ENCODE measurements at places on chromosomes 2 and 18.

DNA sequence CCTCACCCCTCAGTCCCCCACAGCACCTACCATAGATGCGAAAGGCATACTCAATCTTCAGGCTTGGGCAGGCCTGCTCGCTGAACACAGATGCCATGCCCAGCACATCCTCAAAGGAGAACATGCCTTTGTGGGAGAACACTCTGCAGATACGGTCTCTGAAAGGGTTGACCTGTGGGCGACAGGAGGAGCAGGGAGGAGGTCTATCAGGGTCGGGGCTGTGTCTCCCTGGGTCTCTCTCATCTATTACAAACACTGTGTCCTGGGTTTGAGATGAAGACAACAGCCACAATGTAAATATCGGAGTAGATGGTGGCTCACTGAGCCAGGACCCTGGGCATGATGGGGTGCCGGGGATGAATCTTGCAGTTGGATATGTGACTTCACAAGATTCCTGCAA lies 46.0 kb downstream of the CIB4 start:
- no peak for DNase-seq

DNA sequence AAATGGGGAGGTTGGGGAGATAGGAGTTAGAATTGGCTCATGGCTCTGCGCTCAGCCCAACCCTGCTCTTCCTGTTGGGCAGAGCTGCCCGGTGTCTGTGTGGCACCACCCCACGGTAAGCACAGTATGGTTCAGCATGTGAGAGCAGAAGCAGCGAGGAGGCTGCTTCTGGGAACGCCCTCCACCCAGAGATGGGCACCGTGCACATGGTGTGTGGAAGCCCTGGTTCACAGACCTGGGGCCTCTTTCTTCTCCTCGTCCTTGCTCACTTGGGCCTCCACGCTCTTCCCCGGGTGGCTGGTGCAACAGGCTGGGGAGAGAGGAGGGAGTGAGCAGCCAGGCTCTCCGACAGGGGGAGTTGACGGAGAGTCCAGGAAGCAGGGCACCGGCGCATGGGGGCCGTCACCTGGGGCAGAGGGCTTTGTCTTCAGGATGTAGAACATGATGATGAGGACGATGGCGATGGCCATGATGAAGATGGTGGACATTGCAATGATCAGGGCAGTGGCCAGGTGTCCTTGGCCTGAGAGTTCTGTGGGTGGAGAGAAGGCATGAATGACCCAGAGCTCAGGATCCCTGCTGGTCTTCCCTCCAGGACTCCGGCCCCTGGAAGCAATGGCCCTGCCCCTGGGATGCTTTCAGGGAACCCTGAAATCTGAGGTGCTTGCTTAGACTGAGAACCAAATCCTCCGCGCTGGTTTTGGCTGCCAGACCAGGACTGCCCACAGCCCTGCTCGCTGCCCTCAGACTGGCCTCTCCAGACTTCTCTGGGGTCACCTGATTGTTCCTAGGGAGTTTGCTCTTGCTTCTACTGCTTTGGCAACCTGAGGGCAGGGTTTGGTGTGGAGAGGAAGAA lies 78.3 kb downstream of the EDAR start:
- DNase-seq: no peak

GRCh38 chr2:19035238-19035637 lies 323.2 kb downstream of the OSR1 start:
- DNase-seq: no peak

DNA sequence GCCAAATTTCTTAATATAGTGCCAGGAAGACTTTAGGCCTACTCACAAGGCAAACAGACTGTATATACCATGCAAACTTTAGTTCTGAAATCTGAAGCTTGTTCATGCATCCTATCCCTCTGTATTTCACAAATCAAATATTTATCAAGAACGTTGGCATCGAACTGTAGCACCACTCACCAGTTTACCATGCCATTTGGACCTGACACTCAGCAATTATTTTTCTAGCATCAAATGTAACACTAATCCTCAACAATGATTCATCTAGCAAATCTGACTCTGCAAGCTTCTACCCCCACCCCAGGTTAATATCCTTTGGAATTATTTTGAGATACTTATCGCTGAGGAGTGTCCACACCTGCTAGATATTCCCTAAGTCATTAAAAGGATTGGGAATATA lies 1506.6 kb downstream of the LRP1B start:
- no peak for DNase-seq

- DNase-seq: no peak
Measured at GRCh38 chr2:11508279-11508678, 25.6 kb upstream of the GREB1 start.

DNA sequence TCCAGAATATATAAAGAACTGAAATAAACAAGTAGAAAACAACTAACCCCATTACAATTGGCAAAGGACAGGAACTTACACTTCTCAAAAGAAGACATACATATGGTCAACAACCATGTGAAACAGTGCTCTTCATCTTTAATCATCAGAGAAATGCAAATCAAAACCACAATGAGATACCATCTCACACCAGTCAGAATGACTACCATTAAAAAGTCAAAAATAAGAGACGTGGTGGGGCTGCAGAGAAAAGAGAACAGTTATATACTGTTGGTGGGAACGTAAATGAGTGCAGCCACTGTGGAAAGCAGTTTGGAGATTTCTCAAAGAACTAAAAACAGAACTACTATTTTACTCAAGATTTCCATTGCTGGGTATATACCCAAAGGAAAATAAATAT lies 1696.3 kb upstream of the TMEFF2 start:
- no peak for DNase-seq

DNA sequence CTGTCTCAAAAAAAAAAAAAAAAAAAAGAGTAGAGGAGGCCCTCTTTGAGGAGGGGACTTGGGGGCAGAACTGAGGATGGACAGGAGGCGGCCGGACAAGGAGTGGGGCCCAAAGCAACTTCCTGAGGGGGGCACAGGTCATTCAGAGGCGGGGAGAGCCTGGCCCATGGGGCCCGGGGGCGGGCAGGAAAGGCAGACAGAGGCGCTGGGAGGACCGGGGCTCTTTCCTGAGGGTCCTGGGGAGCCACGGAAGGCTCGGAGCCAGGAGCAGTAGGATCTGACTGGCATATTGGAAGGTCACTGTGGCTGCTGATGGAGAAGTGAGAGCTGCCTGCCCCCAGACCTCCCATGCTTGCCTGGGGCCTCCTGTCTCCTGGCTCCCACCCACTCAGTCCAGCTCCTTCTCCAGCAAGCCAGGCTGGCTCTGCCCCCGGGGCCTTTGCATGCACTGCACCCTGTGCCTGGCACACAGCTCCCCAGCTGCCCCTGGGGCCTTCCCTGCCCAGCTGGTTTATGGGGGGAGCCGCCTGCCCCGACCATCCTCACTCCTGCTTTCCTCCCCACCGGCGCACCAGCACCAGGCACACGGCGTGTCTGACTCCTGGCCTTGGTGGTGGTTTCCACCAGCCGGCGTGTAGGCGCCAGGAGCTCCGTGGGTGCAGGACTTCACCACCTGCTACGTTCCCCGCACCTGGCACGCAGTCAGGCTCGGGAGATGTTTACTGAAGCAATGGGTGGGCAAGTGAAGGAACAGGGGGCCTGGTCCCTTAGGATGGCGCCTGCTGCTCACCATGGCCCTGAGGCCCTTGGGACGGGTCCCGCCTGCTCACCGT lies 5.6 kb downstream of the ESPNL start:
- DNase-seq: no peak

DNA sequence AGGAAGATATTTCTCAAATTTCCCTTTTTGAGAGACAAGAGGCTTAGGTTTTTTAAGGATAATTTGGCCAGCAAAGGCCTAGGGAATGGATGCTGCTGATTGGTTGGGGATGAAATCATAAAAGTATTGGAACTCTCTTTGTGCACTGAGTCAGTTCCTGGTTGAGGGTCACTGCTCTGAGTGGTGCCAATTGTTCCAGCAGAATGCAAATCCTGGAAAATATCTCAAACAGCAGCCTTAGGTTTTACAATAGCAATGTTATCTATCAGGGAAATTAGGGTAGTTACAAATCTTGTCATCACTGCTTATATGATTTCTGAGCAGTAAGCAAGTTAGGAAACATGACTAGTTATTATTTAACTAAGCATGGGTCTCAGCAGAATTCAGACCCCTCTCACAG lies 96.2 kb downstream of the RAD51AP2 start:
- DNase-seq: no peak

DNA sequence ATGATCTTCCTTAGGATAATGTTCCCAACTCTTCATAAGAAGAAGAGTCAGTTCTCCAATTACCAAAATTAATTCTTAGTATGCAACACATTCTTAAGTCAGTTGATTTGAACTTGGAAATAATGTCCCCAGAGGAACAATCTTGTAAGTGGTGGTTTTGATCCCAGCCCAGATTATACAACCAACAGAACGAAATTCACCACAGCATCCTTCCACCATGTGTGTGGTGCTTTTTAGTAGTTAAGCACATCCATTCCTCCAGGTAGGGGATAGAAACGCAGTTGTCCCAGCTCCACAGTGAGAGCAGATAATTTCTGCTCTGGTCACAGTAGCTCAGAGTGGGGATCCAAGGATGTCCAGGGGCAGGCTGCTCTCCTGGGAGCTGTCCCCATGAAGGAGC lies 161.7 kb upstream of the SLC39A10 start:
- no peak for DNase-seq

GRCh38 chr2:3491306-3491705 lies 28.0 kb downstream of the ADI1 start:
- DNase-seq: no peak

GRCh38 chr2:148922776-148923475 lies 47.9 kb downstream of the KIF5C start:
- DNase-seq: no peak

DNA sequence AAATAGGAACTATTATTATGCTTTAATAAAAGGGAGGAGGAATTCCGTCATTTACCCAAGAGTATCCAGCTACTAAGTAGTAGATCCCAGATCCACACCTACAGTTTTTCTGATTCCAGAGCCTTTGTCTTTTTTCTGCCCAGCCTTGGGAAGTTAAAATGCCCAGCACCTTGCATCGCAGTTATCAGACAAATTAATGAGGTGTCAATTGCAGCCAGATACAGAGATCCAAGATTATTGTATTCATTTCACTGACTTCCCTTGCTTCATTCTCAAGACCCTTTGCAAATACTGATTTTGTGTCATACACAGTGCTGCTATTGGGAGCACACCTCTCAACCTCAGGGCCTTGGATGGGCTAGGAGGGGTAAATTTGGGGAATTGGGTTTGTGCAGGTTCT lies 1.1 kb downstream of the IL18R1 start:
- DNase-seq: no peak

GRCh38 chr2:159898441-159898840 lies 100.4 kb upstream of the CD302 start:
- DNase-seq: no peak

- DNase-seq: no peak
Measured at GRCh38 chr2:178419123-178419522, 31.9 kb downstream of the PRKRA start.

DNA sequence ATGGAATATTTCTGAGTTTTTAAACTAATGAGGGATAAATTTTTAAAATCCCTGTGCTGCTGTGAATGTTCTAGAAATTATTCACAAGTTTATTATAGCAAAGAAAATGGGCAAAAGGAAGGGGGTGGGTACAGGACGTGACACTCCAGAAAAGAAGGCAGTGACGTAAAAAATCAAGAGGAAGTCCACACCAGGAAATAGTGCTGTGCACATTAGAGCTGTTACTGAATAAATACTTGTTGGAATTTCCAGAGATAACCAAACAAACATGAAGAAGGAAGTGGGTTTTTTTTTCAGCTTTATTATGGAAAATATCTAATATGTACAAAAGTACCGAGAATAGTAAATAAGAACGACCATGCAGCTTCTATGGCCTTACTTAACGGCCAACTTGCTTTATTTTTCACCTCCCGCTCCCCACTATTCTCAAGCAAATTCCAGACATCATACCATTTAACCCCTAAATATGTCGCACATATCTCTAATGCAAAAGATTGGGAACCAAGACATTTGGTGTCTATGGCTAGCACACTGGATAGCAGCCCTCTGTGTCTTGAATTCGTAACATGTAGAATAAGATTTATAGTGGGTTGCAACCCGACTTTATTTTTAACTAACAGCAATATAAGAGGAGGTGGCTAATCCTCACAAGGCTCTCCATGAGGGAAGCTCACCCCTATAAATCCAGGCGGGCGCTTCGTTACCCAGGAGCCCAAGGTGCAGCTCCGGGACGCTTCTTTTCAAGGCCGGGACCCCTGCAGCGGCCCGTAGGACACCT lies 580 bp upstream of the NDUFV2 start:
- DNase-seq: no peak

DNA sequence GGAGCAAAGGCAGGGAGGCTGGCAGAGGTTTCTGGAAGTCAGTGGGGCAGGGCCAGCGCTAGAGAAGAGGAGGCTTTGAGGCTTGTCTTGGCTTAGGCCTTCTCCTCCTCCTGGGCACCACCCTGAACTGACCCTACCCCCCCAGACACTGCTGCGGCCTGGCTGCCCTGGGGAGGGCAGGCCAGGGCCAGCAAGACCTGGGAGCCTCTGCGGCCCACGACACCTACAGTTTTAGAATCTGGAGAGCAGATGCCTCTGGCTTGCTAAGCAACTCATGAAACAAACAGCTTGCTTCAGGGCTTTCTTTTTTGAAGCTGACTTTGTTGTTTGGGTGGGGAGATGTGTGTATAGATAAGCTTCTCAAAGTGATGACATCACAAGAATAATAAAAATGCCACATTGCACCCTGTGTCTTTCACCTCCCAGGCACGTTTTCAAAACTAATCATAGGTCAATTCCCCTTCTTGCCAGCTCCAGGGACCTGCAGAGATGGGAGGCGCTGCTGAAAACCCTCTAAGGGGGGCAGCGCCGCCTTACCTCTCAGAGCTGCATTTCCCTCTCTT lies 46.2 kb upstream of the SMAD7 start:
- DNase-seq: no peak

GRCh38 chr2:66696374-66696773 lies 261.4 kb downstream of the MEIS1 start:
- no peak for DNase-seq

- no peak for DNase-seq
Measured at GRCh38 chr2:237675316-237675715, 47.9 kb downstream of the LRRFIP1 start.

DNA sequence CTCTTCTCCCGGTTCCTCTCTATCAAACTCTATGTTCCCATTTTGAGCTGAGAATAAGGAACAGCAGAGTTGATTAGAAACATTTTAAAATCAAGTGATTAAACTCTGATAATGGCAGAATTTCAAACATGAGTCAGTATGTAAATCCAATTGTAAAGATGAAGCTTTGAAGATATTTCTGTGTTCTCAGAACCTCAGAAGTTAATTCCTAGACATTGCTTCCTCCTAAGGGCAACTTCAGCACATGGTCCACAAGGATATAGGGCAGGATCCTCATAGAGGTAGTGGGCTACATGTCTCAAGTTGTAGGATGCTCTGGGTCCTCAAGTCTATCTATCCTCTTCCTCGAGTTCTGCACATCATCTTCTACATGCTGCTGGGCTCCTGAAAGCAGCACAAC lies 46.3 kb downstream of the QPCT start:
- DNase-seq: no peak

GRCh38 chr2:23988371-23988770 lies 21.5 kb upstream of the MFSD2B start:
- no peak for DNase-seq

Measured in stimulated activated CD8-positive, alpha-beta memory T cell treated with anti-CD3 and anti-CD28 coated beads, Interleukin-15, amount 100 ng/mL, for 4 hours (primary cell).